Activated T-helper 2 cell treated with anti-CD3 and anti-CD28 coated beads, Interferon-gamma antibody, Interleukin-2, Interleukin-4, amounts not matched to agents 10 μg/mL and 5 μg/mL and 100 μg/mL, durations not matched to agents 14 hours and 24 hours and 36 hours (primary cell): ENCODE measurements at places on chromosomes 1 and 21.

GRCh38 chr1:177995369-177995768 lies 25.5 kb upstream of the SEC16B start:
- no peak for DNase-seq

GRCh38 chr1:1434131-1434823 lies 1.2 kb upstream of the VWA1 start:
- no peak for DNase-seq

- no peak for DNase-seq
These were observed 31.0 kb upstream of the LRRC52 start for GRCh38 chr1:165512816-165513215.

DNA sequence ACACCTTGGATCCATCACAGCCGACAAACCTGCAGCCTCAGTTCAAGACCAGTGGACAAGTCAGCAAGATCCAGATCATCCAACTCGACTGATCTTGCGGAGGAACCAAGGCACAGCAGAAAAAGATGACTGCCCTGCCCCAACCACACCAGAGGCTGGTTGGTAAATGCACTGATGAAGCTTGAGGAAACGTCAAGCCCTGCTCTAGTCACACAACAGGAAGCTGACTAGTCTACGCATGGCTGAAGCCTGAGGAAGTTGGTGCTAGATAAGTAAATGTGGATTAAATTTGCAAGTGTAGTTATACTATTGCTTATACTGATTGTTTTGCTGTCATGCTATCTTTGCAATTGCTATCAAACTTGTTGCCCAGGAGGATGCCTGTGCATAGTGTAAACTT lies 89.0 kb downstream of the LIPI start:
- no peak for DNase-seq

DNA sequence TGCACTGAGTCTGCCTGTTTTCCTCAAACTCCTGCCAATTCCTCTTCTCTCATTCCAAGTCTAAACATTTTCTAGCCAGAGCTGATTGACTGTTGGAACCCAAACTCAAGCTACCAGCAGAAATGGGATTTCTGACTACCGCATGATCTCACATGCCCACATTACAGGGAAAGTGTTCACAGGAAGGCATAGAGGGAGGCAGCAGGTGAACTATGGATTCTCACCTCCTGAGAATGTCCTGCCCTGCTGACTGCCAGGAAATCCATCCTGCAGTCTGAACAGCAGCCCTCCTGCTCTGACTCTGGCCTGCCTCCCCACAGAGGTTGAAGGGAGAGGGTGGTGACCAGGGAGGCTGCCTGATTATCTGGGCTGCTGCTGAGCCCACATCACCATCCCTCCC lies 22.5 kb downstream of the IQGAP3 start:
- no peak for DNase-seq

- DNase-seq = no peak
These were observed 34.3 kb downstream of the CASZ1 start for GRCh38 chr1:10762153-10762523.

GRCh38 chr1:52057876-52058415 lies 1.9 kb downstream of the BTF3L4 start:
- DNase-seq = no peak

GRCh38 chr1:61198554-61198953 lies 116.2 kb downstream of the NFIA start:
- no peak for DNase-seq

- DNase-seq = no peak
These were observed 1.9 kb upstream of the GPR88 start for GRCh38 chr1:100536031-100536430.

DNA sequence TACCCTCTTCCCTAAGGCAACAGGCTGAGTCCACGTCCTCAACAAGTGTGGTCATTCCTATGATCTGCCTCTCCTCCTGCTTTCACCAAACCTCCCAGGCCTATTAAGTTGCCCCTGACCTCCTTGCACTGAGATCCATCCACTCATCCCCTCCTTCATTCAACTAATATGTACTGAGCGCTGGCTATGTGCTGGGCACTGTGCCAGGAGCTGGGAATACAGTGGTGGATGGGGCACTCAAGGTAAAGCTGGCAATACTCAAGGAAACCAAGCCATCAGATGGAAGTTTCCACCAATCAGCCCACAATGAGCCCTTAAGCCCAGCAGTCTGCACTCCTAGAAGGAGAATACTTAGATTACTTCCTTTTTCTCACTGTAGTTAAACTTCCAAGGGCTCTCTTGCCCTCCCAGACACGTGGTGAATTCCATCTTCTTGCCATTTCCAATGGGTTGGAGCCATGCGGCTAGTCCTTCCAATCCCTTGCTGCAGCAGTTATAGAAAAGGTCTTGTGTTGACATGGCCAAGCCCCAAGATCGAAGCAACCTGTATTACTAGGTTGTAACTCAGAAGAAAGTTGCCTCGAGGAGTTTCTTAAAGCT lies 279.9 kb upstream of the RUNX1 start:
- no peak for DNase-seq

DNA sequence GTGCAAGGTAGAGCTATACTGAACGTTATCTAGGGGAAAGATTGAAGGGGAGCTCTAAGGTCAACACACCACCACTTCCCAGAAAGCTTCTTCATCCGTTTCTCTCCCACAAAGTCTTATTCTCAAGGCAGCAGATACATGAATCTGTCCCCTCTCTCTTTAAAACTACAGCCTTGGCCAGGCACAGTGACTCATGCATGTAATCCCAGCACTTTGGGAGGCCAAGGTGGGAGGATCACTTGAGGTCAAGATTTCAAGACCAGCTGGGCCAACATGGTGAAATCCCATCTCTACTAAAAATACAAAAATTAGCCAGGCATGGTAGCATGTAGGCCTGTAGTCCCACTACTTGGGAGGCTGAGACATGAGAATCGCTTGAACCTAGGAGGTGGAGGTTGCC lies 8.1 kb downstream of the CYP4X1 start:
- no peak for DNase-seq

DNA sequence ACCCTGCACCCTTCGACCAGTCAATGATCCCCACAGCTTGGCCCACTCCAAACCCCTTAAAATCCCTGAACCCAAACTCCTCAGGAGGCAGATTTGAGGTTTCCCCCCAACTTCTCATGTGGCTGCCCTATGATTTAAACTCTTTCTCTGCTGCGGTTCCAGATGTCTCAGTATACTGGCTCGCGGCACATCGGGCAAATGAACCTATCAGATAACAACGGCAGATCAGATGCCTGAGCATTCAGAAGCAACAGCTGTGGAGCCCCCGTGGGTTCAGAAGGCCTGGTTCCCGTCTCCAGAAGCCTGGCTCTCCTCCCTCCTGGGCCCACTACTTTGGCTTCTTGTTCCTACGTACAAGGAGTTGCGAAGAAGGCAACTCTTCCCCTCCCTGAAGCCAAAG lies 43.3 kb upstream of the H6PD start:
- no peak for DNase-seq

DNA sequence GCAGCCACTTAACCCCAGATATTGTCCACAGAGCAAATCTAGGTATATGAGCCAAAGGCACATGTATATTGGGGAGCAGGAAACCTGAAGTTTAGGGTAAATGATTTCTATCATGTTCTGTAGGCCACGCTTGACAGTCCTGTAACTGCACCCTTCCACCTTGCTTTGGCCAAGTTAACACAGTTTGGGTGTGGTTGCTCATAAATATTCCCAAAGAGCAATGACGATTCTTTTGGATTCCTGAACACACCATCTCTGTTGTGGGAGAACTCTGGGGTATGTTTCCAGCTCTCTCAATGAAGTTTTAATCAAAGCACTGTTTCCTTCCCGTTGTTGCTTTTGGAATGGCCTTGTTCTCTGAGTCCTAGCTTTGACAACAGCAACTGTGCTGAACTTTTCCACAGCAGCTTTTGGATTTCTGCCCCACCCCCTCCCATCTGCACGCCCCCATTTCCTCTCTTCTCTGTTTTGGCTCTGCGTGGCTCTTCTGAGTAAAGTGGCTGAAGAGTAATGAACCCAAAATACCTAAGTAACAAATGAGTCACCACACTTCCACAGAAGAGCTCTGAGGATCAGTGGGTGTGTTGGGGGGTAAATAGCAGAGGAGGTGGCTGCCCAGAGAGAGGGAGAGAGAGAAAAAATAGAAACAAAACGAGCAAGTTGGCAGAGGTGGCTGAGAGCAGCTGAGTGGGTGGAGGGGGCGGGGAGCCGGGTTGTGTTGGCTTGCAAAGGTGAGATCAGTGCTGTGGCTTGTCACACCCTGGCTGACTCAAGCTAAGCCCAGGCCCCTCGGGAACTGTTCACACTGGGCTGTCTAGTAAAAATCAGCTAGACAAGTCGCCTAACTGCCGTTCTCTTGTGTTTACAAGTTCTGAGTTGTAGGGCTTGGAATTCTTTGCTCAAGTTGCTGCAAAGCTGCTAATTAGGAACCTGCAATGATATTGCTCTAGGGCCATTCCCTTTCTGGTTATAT lies 26.9 kb upstream of the RAP1A start:
- DNase-seq = peak; percentile 84

DNA sequence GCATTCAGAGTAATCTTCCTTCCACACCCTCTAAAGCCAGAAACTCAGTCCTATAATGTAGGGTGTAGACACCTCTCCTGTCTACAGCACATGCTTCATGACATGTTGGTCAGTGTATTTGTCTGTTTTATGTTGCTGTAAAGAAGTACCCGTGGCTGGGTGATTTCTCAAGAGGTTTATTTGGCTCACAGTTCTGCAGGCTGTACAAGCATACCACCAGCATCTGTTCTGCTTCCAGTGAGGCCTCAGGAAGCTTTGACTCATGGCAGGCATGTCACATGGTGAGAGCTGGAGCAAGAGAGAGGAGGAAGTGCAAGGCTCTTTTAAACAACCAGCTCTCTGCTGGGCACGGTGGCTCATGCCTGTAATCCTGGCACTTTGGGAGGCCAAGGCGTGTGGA lies 12.1 kb downstream of the PLOD1 start:
- no peak for DNase-seq

GRCh38 chr1:117685936-117686806 lies 80.3 kb downstream of the TENT5C start:
- no peak for DNase-seq

DNA sequence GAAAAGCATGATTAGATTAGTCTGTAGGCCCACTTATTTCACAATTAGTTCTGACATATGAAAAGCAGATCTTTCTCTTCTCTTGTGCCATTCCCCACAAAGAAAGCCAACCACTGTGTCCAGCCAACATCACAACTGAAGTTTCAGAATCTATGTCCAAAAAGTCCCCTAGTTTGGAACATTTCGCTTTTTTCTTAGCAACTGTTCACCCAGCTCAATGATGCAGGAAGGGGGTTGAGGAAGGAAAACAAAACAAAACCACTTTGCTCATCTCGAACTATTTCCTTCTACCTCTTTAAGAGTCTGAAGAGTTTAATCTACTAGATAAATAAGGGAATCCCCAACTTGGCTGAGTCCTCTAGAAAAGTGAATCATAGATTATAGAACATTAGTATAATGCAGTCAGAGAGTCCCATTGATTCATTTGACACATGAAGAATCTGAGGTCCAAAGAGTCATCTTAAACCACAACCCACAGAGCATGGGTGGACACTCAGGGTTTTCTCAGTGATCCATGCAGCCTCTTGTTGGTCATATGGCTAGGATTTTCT lies 159.3 kb upstream of the SGIP1 start:
- DNase-seq = no peak

DNA sequence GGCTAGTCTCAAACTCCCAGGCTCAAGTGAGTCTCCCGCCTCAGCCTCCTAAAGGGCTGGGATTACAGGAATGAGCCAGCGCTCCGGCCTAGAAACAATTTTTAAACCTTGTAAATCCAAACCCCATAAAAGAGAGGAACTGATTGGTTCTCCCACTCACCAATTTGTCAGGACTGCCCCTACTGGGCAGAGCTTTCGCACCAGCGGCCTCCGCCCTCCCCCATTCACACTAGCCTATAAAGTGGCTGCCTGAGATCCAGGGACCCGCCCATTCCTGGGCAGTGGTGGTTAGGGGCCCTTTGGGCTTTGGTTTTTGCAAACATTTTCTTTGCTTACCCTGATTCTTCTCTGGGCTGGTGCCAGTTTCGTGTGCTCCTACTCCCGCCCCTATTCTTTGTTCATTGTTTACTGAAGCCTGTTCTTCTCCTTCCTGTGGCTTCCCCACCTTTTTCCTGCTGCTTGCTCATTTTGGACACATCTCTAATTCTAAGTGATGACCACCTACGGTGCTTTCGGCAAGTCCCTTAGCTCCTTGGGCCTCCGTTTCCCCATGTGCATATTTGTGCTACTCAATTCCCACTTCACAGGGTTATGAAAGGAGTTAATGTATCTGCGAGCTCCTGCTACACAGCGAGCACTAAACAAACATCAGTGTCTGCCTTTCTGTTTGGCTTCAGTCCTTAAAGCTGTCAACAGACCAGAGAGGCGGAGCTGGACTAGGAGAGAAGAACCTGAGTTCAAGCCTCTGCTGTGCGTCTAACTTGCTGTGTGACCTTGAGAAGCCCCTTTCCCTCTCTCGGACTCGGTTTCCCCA lies 39.8 kb upstream of the CLIC4 start:
- DNase-seq = peak; percentile 35

- no peak for DNase-seq
These were observed 39.7 kb downstream of the MAP3K21 start for GRCh38 chr1:233367057-233367803.

GRCh38 chr1:71850936-71851335 lies 431.4 kb downstream of the NEGR1 start:
- no peak for DNase-seq

GRCh38 chr1:167077128-167077867 lies 12.9 kb downstream of the GPA33 start:
- DNase-seq = no peak

- no peak for DNase-seq
These were observed 631.4 kb downstream of the SMYD3 start for GRCh38 chr1:245875581-245876261.

- no peak for DNase-seq
These were observed 25.0 kb upstream of the PHTF1 start for GRCh38 chr1:113784104-113784779.

- DNase-seq = no peak
These were observed 201.6 kb upstream of the PTBP2 start for GRCh38 chr1:96519851-96520578.

DNA sequence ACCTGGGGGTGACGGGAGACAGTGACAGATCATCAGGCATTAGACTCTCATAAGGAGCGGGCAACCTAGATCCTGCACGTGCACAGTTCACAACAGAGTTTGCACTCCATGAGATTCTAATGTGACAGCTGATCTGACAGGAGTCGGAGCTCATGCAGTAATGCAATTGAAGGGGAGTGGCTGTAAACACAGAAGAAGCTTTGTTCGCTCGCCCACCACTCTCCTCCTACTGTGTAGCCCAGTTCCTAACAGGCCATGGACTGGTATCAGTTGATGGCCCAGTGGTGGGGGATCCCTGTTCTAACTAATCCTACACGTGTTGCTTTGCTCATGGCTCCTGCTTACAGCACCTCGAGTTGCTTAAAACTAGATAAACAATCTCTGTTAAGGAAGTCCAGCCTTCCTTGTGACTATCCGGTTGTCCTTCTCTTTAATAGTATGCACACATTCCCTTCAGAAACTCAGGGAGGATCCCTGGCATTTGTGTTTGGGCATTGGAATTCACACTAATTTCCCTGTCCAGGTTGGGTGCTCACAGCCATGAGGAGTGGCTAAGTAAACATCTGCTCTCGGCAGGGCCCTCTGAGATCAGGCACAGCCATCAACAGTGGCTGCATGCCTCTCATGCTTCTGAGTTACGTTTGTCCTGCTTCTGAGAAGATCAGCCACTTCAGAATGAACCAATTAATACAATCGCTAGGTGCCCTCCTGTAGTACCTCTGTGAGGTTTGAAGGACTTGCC lies 21.1 kb upstream of the F3 start:
- DNase-seq = no peak
